Activated T-helper 17 cell treated with anti-CD3 and anti-CD28 coated beads, Interleukin-2, amount 50 U/mL, for 72 hours (primary cell): ENCODE measurements at places on chromosomes 16 and 17.

- H3K4me3 ChIP-seq = no peak overlapping the region
- no peaks in the 10 kb centered on the region for H3K27me3 ChIP-seq
- peak; percentile 84 for ATAC-seq
- peaks cover 32% of the 10 kb centered on the region for H3K4me1 ChIP-seq
- no peaks in the 10 kb centered on the region for H3K36me3 ChIP-seq
- H3K27ac ChIP-seq = peak overlapping the region; percentile 9
Measured at GRCh38 chr16:17380613-17381012, 90.1 kb downstream of the XYLT1 start.

- no peaks in the 10 kb centered on the region for H3K27me3 ChIP-seq
- H3K4me3 ChIP-seq = no peak overlapping the region
- H3K4me1 ChIP-seq = peaks cover 32% of the 10 kb centered on the region
- no peak for ATAC-seq
- no peak overlapping the region for H3K27ac ChIP-seq
Measured at GRCh38 chr17:28874750-28875149, 19.9 kb downstream of the ERAL1 start.

- no peaks in the 10 kb centered on the region for H3K36me3 ChIP-seq
- H3K27ac ChIP-seq = peak overlapping the region; percentile 28
- H3K27me3 ChIP-seq = no peaks in the 10 kb centered on the region
- no peak for ATAC-seq
- peaks cover 7% of the 10 kb centered on the region for H3K4me1 ChIP-seq
- no peak overlapping the region for H3K4me3 ChIP-seq
Measured at GRCh38 chr17:78969865-78970264, 9.9 kb downstream of the LGALS3BP start.

- peaks cover 29% of the 10 kb centered on the region for H3K4me1 ChIP-seq
- H3K27ac ChIP-seq = no peak overlapping the region
- no peak for ATAC-seq
- H3K27me3 ChIP-seq = peaks cover 56% of the 10 kb centered on the region
- H3K4me3 ChIP-seq = peak overlapping the region; percentile 30
- H3K36me3 ChIP-seq = peaks cover 20% of the 10 kb centered on the region
Measured at GRCh38 chr17:79803421-79803996, 6.6 kb upstream of the CBX8 start.

DNA sequence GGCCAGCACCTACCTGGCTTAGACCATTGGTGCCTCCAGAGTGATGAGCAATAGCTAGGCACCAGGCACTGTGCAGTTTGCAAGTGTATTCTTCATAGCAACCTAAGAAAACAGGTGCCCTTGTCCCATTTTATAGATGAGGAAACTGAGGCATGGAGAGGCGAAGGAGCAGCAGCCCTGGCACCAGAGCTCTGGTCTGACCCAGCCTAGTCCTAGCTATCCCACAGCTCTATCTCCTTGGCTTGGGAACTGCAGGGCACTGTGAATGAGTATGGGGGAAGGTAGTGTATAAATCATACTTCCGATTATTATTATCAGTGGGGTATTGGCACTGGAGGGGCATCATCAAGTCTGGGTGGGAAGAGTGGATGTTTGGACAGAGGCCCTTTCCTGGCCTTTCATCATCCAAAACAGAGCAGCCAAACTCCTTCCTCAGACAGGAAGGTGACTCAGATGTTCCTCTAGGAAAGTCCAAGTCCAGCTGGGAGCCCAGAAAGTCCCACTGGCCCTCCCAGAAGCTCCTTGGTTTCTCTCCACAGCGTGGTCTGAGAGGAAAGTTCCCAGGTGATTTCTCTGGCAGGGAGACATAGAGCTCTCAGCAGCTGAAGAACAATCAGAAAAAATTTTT, 32.0 kb upstream of the PLLP start:
- H3K36me3 ChIP-seq = no peaks in the 10 kb centered on the region
- peak overlapping the region; percentile 6 for H3K27ac ChIP-seq
- no peak overlapping the region for H3K4me3 ChIP-seq
- ATAC-seq = no peak
- H3K4me1 ChIP-seq = peaks cover 12% of the 10 kb centered on the region

DNA sequence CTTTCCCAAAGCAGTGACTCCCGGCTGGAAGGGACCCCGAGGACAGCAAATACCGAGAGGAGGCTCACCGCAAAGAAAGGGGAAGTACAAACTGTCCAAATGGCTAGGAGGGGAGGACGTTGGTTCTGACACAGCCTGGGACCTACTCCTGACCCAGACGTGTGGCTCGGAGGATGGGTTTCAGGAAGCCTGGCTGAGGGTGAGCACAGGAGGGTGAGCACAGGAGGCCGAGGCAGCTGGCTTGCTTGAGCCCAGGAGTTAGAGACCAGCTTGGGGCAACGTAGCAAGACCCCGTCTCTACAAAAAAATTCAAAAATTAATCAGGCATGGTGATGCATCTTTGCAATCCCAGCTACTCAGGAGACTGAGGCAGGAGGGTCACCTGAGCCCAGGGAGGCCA, 83.2 kb downstream of the C16orf78 start:
- no peak overlapping the region for H3K4me3 ChIP-seq
- no peaks in the 10 kb centered on the region for H3K4me1 ChIP-seq
- no peak overlapping the region for H3K27ac ChIP-seq
- ATAC-seq = no peak

DNA sequence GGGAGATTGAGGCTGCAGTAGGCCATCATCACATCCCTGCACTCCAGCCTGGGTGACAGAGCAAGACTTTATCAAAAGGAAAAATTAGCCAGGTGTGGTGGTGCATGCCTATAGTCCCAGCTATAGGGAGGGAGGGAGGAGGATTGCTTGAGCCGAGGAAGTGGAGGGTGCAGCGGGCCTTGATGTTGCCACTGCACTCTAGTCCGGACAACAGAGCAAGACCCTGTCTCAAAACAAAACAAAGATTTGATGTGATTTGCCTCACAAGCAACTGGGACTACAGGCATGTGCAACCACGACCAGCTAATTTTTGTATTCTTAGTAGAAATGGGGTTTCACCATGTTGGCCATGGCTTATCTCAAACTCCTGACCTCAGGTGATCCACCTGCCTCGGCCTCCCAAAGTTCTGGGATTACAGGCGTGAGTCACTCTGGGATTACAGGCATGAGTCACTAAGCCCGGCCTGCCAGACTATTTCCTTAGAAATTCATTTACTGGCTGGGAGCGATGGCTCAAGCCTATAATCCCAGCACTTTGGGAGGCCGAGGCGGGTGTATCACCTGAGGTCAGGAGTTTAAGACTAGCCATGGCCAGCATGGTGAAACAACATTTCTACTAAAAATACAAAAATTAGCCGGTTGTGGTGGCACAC, 11.5 kb downstream of the UBE2G1 start:
- peaks cover 11% of the 10 kb centered on the region for H3K36me3 ChIP-seq
- no peak overlapping the region for H3K4me3 ChIP-seq
- H3K27me3 ChIP-seq = no peaks in the 10 kb centered on the region
- H3K4me1 ChIP-seq = peaks cover 27% of the 10 kb centered on the region
- no peak overlapping the region for H3K27ac ChIP-seq

DNA sequence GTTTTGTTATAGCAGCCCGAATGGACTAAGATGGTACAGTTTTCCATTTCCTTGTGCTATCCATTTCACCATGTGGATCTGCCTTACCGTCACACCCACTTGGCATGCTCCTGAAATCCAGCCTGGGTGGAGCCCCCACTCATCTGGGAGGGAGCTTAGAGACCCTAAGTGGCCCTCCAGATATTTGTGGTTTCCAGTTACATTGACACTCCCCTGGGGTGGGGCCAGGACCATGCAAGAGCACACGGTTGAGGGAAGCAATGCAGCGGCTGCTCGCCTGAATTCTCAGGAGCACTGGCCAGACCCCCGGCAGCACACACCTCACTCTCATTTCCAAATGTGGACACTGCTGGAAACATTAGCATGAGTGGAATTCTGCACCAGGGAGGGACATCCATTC, 231.1 kb downstream of the UTP18 start:
- ATAC-seq = no peak
- H3K36me3 ChIP-seq = no peaks in the 10 kb centered on the region
- no peaks in the 10 kb centered on the region for H3K4me1 ChIP-seq
- H3K4me3 ChIP-seq = no peak overlapping the region
- no peak overlapping the region for H3K27ac ChIP-seq
- peaks cover 8% of the 10 kb centered on the region for H3K27me3 ChIP-seq

DNA sequence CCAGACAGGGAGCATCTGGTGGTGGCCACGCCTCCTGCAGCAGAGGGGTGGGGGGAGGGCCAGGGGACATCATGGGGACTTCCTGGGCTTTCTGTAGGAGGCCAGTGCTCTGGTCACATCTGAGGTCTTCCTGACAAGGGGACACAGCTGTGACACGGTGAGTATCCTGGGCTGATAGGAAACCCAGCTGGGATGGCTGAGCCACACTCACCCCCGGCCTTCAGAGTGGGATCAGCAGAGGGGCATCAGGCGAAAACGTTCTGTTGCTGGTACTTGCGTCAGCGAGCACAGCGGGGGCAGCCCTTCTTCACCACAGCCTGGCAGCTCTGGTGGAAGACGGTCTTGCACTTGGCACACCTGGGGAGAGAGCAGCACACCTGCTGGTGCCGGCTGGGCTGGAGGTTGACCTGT, 122.9 kb upstream of the SMURF2 start:
- H3K4me3 ChIP-seq = no peak overlapping the region
- no peak overlapping the region for H3K27ac ChIP-seq
- peaks cover 10% of the 10 kb centered on the region for H3K36me3 ChIP-seq
- ATAC-seq = no peak
- H3K4me1 ChIP-seq = peaks cover 4% of the 10 kb centered on the region
- no peaks in the 10 kb centered on the region for H3K27me3 ChIP-seq

GRCh38 chr17:1713160-1713877, 3.1 kb upstream of the TLCD2 start:
- H3K4me1 ChIP-seq = peaks cover 5% of the 10 kb centered on the region
- H3K27ac ChIP-seq = no peak overlapping the region
- no peaks in the 10 kb centered on the region for H3K27me3 ChIP-seq
- H3K4me3 ChIP-seq = peak overlapping the region; percentile 28
- peaks cover 24% of the 10 kb centered on the region for H3K36me3 ChIP-seq

- H3K4me1 ChIP-seq = peaks cover 5% of the 10 kb centered on the region
- H3K4me3 ChIP-seq = no peak overlapping the region
- peaks cover 18% of the 10 kb centered on the region for H3K27me3 ChIP-seq
- ATAC-seq = peak; percentile 39
- H3K36me3 ChIP-seq = no peaks in the 10 kb centered on the region
Measured at GRCh38 chr16:71441348-71442050, 355 bp downstream of the TLE7 start.

GRCh38 chr17:77924757-77925336, 33.7 kb upstream of the TNRC6C start:
- peaks cover 10% of the 10 kb centered on the region for H3K4me1 ChIP-seq
- H3K27ac ChIP-seq = no peak overlapping the region
- no peaks in the 10 kb centered on the region for H3K36me3 ChIP-seq

- H3K4me3 ChIP-seq = peak overlapping the region; percentile 39
- peak overlapping the region; percentile 70 for H3K27ac ChIP-seq
- H3K4me1 ChIP-seq = peaks cover 7% of the 10 kb centered on the region
- ATAC-seq = peak; percentile 26
- no peaks in the 10 kb centered on the region for H3K27me3 ChIP-seq
Measured at GRCh38 chr16:56708525-56709442, 21.1 kb upstream of the NUP93 start.

- H3K36me3 ChIP-seq = no peaks in the 10 kb centered on the region
- no peaks in the 10 kb centered on the region for H3K27me3 ChIP-seq
- H3K4me1 ChIP-seq = no peaks in the 10 kb centered on the region
- no peak overlapping the region for H3K27ac ChIP-seq
Measured at GRCh38 chr17:20085283-20085845, 76.2 kb downstream of the SPECC1 start.

DNA sequence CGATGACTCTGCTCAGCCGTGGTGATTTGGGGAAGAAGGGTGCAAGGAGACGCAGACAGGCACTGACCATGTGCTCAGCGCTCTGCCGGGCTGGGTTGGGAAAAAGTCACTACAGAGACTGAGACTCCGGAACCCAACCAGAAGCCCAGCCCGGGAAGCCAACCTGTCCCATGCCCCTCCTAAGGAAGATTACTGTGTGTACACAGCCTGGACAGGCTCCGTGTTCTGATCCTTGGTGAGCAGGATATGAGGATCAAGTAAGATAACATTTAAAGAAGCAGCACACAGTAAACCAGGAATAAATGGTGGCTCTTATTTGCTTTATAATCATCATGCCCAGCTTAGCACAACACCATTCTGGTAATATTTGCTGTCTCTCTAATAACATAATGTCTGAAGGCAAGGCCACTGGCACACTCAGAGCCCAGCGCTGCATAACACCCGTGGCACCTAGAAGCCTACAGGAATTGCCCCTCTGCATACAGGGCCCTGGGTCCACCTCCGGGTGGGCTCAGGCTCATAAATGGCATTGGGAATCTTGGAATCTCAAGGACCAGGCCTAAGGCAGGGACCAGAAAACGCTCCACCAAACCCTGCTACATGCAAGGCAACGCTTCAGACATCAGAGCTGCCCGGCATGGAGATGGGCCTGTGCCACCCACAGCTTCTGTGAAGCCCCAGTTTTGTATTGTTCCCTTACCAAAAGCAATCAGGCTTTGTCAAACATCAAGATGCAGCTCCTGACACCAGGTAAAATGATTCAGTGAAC, 113.5 kb downstream of the DYNLRB2 start:
- no peak for ATAC-seq
- no peak overlapping the region for H3K27ac ChIP-seq
- H3K4me3 ChIP-seq = no peak overlapping the region

GRCh38 chr16:80122115-80122514, 418.7 kb upstream of the DYNLRB2 start:
- no peaks in the 10 kb centered on the region for H3K4me1 ChIP-seq
- H3K4me3 ChIP-seq = no peak overlapping the region
- ATAC-seq = no peak
- H3K27me3 ChIP-seq = peaks cover 34% of the 10 kb centered on the region
- no peaks in the 10 kb centered on the region for H3K36me3 ChIP-seq
- H3K27ac ChIP-seq = no peak overlapping the region

- no peaks in the 10 kb centered on the region for H3K36me3 ChIP-seq
- H3K4me3 ChIP-seq = no peak overlapping the region
- no peaks in the 10 kb centered on the region for H3K27me3 ChIP-seq
- no peak overlapping the region for H3K27ac ChIP-seq
Measured at GRCh38 chr16:59611556-59611955, 877.4 kb upstream of the GOT2 start.

DNA sequence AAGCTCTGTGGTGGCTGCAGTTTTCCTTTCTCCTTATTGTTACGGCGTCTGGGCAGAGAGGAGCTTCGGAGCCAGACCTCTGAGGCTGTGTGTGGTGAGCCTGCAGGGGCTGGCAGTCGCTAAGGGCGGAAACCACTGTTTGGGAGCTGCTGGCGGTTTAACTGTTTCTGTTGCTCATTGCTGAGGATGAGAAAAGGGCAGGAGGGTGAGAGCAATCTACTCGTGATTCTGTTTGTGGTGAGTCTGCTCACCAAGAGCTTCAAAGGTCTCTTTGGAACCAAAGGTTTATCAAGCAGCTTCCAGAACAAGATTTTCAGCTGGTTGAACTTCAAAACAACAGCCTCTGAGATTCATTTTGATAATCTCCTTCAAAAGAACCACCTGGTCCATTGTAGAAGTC, 143.9 kb downstream of the ANKFN1 start:
- no peaks in the 10 kb centered on the region for H3K36me3 ChIP-seq
- H3K4me3 ChIP-seq = peak overlapping the region; percentile 3
- no peaks in the 10 kb centered on the region for H3K4me1 ChIP-seq
- H3K27me3 ChIP-seq = peaks cover 7% of the 10 kb centered on the region
